A549 treated with CpdA at 1 μM for 4 hours (cell line): ENCODE measurements at places on chromosomes 4 and X. TPM values are rescaled to one million over a fixed set of nuclear protein-coding genes. Genes with fewer than 3 reads are reported as not detected.

MAD2L1 gene
- total RNA-seq, result 50.9 to 76.1 TPM (median 54.6 TPM) in 5 replicates

DMP1 gene
- not detected in 5 replicates for total RNA-seq

TMEM144 gene
- total RNA-seq, result 3.1 to 4.3 TPM (median 3.6 TPM) in 5 replicates

SLIT2 gene
- total RNA-seq, result 0.03 to 0.14 TPM (median 0.05 TPM) in 4 of 5 replicates, not detected in the other

SLC16A2 gene
- 25.0 to 31.5 TPM (median 25.2 TPM) in 5 replicates for total RNA-seq

GPR119 gene
- total RNA-seq, result not detected in 5 replicates

ADGRL3 gene
- total RNA-seq, result 0.01 to 0.05 TPM (median 0.02 TPM) in 3 of 5 replicates, not detected in the others

COL25A1 gene
- total RNA-seq, result not detected in 5 replicates

ENPP6 gene
- not detected in 5 replicates for total RNA-seq

SUPT20HL2 gene
- total RNA-seq, result not detected in 5 replicates

USP17L30 gene
- not detected in 5 replicates for total RNA-seq

SLC2A9 gene
- total RNA-seq, result 0.24 to 0.48 TPM (median 0.37 TPM) in 4 of 5 replicates, not detected in the other

TLR10 gene
- total RNA-seq, result 0.05 to 0.15 TPM (median 0.07 TPM) in 4 of 5 replicates, not detected in the other

FOXR2 gene
- not detected in 5 replicates for total RNA-seq

CPZ gene
- total RNA-seq, result 0.24 to 0.49 TPM (median 0.37 TPM) in 5 replicates

RPS3A gene
- total RNA-seq, result 1,705 to 1,885 TPM (median 1,727 TPM) in 5 replicates

STAG2 gene
- 28.2 to 41.9 TPM (median 35.8 TPM) in 5 replicates for total RNA-seq

RHOH gene
- 0.08 to 0.57 TPM (median 0.16 TPM) in 4 of 5 replicates, not detected in the other for total RNA-seq

CXCR3 gene
- total RNA-seq, result 0.09 to 0.11 TPM in 2 of 5 replicates, not detected in the others

MAGEA2 gene
- total RNA-seq, result 0.09 to 0.22 TPM in 2 of 5 replicates, not detected in the others

CT47B1 gene
- total RNA-seq, result not detected in 5 replicates

RBMXL3 gene
- total RNA-seq, result not detected in 5 replicates

CDX4 gene
- not detected in 5 replicates for total RNA-seq
